ENCODE measurements at places on chromosomes 3 and 15. TPM values are rescaled to one million over a fixed set of nuclear protein-coding genes. Genes with fewer than 3 reads are reported as not detected.
A peak's percentile ranks its signal among the peaks of the same experiment; 100 is the strongest.

Gene RTP1
- total RNA-seq, result not detected

Gene SMCO1
- 50.0 TPM for total RNA-seq

Gene GOLGA8M
- 1.5 TPM for total RNA-seq

Gene PCSK6
- total RNA-seq, result 18.3 TPM

Gene ZPLD1
- total RNA-seq, result not detected

Gene IREB2
- 15.2 TPM for total RNA-seq

Gene SPESP1
- total RNA-seq, result 3.4 TPM

Gene CACNA2D2
- 1.3 TPM for total RNA-seq

Gene REC114
- not detected for total RNA-seq

DNA sequence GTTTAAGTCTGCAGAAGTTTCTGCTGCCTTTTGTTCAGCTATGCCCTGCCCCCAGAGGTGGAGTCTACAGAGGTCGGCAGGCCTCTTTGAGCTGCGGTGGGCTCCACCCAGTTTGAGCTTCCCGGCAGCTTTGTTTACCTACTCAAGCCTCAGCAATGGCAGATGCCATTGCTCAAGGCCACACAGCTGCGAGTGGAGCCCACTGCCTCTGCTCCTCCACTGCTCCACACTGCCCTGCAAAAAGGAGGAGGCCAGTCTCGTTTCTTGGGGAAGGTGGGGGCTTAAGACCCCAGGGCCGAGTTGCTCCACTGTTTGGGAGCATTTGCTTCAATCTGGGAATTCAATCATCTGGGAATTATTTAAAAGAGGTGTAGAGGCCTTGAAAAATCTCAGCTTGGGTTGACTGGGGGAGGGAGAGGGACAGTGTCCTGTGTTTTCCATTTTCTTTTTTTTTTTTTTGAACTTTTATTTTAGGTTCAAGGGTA, 144.6 kb upstream of the MEF2A start:
- peaks cover 23% of the 10 kb centered on the region for H3K4me1 ChIP-seq
- H3K27me3 ChIP-seq, result no peaks in the 10 kb centered on the region
- DNase-seq, result no peak
- H3K27ac ChIP-seq, result no peak overlapping the region
- no peaks in the 10 kb centered on the region for H3K36me3 ChIP-seq
- no peak overlapping the region for H3K4me3 ChIP-seq

DNA sequence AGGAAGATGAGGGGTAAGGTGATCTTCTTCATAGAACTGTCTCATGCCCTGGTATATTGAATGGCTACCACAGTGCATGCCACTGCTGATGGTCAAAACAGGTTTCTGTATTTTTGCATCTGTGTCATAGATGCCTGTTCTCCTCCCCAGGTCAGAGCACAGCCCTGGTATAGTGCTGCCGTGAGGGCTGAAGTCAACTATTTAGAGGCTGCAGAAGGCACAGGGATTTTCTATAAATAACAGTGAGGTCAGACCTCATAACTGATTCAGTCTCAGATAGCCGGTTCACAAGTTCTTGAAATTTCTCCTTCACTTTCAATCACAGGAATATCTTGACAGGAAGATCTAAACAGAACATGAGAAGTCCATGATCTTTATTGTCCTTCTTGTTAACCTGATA, 99.2 kb upstream of the NUDT16 start:
- DNase-seq, result no peak
- no peaks in the 10 kb centered on the region for H3K36me3 ChIP-seq
- H3K27me3 ChIP-seq, result no peaks in the 10 kb centered on the region

DNA sequence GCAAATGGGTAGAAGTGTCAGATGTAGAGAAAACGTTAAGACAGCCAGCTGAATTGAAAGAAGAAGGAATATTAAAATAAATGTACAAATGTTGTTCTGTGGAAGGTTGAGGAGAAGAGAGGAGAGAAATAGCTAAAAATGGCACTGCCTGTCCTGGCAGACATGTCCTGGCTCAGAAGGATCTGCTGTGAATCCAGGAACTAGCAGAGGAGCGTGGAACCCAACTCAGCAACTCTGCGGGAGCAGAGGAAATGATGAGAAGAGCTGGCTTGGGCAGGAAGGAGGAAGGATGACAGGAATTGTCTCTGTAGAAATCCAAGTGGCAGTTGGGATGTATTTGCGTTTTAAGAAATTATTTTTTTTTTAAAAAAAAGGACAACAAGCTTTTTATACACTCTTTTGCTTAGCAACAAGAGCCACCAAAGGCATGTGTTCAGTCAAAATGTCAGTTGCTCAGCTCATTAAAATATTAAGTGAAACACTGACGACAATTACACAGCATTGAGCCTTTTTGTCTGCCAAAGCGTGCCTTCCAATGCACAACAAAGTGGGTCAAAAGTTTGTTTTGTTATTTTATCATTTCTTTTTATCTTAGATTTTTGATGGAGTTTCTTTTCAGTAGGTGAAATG, 16.1 kb downstream of the NANOGP8 start:
- no peak overlapping the region for H3K4me3 ChIP-seq
- H3K27ac ChIP-seq, result no peak overlapping the region
- DNase-seq, result no peak
- no peaks in the 10 kb centered on the region for H3K4me1 ChIP-seq
- H3K36me3 ChIP-seq, result no peaks in the 10 kb centered on the region

DNA sequence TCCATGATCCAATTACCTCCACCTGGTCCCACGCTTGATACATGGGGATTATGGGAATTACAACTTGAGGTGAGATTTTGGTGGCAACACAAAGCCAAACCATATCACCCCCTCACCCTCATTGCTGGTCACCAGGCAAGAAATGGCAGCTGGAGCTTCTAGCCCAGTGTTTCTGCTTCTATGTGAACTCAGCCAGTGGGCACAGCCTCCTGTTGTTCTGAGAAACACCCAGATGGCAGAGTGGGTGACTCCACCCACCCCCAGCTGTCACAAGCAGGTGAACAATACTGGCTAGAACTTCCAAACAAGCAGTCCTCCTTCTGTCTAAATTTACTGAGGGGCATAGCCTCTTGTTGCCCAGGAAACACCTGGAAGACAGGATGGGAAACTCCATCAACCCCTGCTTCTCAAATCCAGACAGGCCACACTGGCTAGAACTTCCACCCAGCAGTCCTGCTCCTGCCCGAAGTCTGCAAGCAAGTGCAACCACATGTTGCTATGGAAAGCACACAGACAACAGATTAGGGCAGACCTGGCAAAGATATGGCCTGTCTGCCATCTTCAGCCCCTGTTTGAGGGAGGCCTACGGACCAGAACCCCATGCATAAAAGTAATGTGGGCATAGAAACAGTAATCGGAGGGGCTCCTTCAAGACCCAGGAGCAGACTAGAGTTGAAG, 114.1 kb downstream of the DTWD1 start:
- H3K36me3 ChIP-seq, result no peaks in the 10 kb centered on the region
- DNase-seq, result no peak
- no peaks in the 10 kb centered on the region for H3K4me1 ChIP-seq
- H3K27me3 ChIP-seq, result no peaks in the 10 kb centered on the region

DNA sequence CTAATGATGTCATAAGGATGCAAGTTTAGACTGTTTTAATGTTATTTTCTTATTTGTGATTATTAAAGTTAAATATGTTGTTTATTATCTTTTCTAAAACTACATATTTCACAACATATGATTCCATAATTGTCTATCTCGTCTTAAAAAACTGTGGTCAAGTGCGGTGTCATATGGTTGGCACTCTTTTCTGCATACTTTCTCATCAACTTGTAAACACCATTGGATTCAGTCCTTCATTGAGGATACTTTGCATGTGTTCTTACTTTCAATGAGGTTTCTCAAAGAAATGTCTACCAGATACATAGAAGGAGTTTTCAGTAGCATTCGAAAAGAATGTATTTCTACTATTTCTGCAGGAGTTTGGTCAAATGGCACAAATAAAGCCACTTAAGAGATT, 22.0 kb upstream of the ALPK3 start:
- no peaks in the 10 kb centered on the region for H3K4me1 ChIP-seq
- H3K27ac ChIP-seq, result no peak overlapping the region
- no peak for DNase-seq
- peaks cover 94% of the 10 kb centered on the region for H3K36me3 ChIP-seq

DNA sequence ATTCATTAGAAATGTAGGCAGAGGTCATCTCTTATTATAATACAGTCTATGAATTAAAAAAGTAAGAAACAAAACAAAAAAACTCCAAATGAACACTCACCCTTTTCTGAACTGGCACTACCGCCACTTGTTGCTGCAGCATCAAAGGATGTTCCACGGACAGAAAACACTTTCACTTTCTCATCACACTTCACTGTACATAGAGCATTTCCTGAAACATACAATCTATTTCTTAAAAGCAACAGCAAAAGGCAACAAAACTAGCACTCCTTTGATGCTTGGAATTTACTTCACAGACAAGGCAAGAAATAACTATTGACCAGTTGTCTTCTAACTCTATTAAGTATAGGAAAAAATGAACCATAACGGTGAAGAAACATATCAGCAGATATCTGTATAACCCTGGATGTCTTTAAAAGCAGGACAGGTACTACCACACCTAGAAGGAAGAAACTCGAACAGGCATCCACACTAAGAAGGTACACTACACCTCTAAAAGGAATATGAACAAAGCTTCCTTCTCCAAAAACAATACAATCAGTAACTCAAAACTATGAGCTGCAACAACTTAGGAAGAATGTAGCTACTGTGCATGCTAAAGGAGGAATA, 24.9 kb downstream of the ETFA start:
- no peaks in the 10 kb centered on the region for H3K4me1 ChIP-seq
- no peak overlapping the region for H3K27ac ChIP-seq

DNA sequence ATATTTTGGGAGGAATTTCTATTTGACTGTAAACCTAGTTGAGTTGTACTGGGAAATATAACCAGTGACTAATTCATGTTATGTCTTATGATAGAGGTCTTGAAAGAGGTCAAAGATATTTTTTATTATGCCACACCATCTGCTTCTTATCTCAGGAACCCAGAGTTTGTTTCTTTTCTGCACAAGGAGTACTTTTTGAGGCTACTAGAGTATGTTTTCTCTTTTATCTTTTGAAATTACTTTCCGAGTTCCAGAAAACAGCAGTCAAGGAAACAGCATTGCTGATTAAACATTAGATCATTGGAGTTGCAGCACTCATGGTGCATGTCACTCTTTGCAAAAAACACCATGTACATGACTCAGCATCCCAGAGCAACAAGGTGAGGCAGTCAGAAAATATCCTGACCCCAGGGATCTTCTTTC, 645.8 kb upstream of the NR2F2 start:
- H3K4me1 ChIP-seq, result no peaks in the 10 kb centered on the region
- no peak overlapping the region for H3K4me3 ChIP-seq
- H3K27me3 ChIP-seq, result no peaks in the 10 kb centered on the region
- no peak overlapping the region for H3K27ac ChIP-seq
- no peaks in the 10 kb centered on the region for H3K36me3 ChIP-seq

DNA sequence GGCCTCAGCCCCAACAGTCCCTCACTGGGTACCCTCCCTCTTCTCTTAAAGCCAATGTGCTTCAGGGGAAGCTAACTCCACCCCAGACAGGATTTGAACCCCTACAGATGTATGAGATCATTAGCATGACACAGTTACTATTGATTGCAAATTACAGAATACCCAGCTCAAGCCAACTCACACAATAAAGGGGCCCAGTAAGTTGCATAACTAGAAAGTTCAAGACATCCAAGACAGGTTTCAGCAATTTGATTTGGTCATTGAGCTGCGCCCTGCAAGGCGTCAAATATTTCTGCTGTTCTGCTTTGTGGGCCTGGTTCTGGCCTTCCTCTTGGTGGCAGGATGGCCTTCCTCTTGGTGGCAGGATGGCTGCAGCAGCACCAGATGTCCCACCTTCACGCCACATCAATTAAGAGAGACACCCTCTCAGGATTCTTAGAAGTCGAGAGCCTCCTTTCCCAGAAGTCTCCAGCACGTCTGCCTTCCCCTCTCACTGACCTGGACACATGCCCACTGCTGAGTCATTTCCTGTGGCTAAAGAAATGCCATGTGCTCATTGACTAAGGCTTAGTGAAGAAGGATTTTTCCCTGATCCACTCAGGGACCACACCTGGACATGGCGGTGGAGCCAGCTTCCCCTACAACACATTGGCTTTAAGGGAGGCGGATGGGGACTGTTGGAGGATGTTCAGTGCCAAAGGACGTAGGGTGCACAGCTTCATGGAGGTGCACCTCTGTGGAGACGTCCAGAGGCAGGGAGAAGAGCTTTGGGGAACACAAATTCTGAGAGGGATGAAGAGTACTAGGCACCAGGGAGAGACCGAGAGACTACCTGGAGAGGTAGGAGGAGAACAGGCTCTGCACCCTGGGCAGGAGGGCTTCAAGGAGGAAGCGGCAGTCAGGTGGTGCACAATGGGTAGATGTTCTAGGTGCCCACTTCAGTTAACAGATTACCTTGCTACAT, 49.1 kb downstream of the DNASE1L3 start:
- H3K4me3 ChIP-seq, result no peak overlapping the region
- no peaks in the 10 kb centered on the region for H3K36me3 ChIP-seq
- peak; percentile 54 for DNase-seq
- peaks cover 39% of the 10 kb centered on the region for H3K4me1 ChIP-seq
- no peak overlapping the region for H3K27ac ChIP-seq
- H3K27me3 ChIP-seq, result no peaks in the 10 kb centered on the region

GRCh38 chr3:175288621-175289020, 429.5 kb downstream of the NAALADL2 start:
- DNase-seq, result no peak

DNA sequence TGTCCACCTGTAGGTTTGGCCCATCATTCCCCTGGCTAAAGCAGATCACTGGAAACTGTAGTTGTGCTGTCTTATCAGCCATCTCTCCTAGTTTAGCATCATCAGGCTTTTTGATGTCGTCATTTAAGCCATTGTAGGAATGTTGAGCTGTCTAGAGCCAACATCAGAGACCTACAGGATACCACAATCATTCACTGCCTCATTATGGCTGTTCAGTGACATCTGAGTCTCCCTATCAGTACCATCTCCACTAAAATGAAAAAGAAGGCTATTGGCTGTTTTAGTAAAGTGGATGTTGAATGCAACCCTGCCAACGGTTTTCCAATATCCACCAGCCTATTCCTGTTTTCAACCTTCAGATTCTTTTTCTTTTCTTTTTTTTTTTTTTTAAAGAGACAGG, 29.2 kb downstream of the RLBP1 start:
- H3K27me3 ChIP-seq, result no peaks in the 10 kb centered on the region
- no peak overlapping the region for H3K4me3 ChIP-seq
- H3K36me3 ChIP-seq, result peaks cover 97% of the 10 kb centered on the region

DNA sequence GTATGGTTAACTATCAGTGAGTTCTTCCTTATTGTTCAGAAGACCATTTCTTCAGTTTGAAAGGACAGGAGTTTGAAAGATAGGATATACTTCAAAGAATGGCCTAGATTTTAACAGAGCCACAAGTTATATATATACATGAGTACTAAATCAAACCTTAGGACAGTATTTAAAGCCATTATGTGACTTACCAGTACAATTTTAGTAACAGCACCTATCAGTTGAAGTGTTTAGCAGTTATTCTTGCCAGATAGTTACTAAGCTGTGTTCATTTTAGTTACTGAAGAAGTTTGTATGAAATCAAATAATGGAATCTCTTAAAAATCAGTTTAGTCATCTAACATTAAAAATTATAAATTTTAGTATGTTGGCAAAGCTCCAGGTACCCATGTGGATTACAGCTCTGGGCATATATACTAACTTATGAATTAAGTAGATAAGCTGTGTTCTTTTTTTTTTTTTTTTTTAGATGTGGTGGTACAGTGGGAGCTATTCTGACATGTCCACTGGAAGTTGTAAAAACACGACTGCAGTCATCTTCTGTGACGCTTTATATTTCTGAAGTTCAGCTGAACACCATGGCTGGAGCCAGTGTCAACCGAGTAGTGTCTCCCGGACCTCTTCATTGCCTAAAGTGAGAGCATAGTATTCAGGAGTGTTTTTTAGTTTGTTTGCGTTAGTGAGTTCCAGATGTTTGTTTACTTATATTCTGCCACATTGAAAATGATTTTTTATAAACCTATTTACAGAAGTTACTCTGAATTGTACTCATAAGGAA, 14.6 kb downstream of the SLC25A36 start:
- DNase-seq, result no peak
- peaks cover 51% of the 10 kb centered on the region for H3K4me1 ChIP-seq
- H3K27me3 ChIP-seq, result no peaks in the 10 kb centered on the region
- H3K36me3 ChIP-seq, result peaks cover 29% of the 10 kb centered on the region

All from heart left ventricle (tissue), 16 donors.